ENCODE measurements at places on chromosomes 13 and 19.

DNA sequence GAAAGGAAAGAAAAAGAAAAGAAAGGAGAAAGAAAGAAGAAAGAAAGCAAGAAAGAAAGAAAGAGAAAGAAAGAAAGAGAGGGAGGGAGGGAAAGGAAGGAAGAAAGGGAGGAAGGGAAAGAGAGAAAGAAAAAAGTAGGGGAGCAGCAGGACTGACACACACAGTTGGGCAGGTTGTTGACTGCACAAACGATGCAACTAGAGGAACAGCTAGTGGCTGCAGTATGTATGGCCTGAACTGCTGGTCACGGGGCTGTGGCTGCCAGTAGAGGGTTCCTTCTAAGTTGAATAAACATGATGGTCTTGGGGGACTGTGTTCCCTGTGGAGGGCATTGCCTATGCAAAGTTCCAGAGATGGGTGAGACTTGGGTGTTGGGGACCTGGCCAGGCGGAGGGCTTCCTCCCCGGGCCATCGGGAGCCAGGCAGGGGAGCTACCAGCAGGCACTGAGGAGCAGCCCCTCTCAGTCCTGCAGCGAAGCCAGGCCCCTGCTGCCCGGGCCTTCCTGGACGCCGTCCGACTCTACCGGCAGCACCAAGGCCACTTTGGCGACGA lies 16.7 kb upstream of the COLGALT1 start:
- DNase-seq, result no peak

- DNase-seq, result no peak
These were observed 2816.6 kb downstream of the PCDH9 start for GRCh38 chr13:64413529-64413928.

GRCh38 chr13:111304041-111304544 lies 16.3 kb upstream of the TEX29 start:
- DNase-seq, result no peak

DNA sequence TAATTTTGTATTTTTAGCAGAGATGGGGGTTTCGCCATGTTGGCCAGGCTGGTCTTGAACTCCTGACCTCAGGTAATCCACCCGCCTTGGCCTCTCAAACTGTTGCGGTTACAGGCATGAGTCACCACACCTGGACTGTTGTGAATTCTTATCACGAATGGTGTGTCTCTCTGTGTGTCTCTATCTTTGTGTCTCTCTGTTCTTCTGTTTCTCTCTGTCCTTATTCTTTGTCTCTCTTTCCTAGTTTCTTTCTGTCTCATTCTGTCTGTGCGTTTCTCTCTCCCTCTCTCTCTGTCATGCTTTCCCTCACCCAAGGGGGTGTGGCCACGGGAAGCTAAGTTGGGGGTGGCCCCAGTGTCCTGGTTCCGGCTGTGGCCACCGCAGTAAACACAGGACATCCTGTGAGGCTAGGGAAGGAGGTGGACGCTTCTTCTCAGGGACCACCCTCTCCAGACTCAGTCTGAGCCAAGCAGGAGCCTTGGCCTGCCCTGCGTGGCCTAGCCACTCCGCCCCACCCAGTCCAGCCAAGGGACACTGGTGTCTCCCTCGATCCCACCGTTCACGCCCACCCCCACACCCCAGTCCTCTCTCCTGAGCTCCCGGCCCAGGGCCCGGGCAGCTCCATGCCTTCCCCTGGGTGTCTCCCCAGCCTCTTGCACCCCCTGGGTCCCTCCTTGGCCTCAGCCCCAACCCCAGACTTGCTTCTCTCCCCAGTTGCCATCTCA lies 3.9 kb upstream of the PRX start:
- DNase-seq, result no peak

- no peak for DNase-seq
These were observed 19.9 kb upstream of the GPR183 start for GRCh38 chr13:99327126-99327525.

GRCh38 chr13:100584896-100585295 lies 3.7 kb downstream of the GGACT start:
- no peak for DNase-seq

- no peak for DNase-seq
These were observed 118.7 kb downstream of the FOXO1 start for GRCh38 chr13:40547591-40548315.

DNA sequence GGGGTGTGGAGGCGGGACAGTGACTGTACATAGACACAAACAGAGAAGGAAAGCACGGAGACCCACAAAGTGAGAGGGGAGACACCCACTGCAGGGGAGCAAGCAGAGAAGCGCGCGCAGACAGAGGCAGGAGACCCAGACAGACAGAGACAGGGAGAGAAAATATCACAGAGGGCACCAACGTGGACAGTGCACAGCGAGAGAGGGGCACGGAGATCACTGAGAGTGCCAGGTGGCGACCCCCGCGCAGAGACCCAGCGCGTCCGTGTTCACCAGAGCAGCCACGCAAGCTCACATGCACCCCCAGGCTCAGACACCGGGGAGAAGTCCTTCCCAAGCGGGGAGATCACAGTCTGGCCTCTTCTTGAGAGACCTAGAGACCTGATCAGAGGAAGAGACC lies 1.4 kb upstream of the CACNG7 start:
- no peak for DNase-seq

DNA sequence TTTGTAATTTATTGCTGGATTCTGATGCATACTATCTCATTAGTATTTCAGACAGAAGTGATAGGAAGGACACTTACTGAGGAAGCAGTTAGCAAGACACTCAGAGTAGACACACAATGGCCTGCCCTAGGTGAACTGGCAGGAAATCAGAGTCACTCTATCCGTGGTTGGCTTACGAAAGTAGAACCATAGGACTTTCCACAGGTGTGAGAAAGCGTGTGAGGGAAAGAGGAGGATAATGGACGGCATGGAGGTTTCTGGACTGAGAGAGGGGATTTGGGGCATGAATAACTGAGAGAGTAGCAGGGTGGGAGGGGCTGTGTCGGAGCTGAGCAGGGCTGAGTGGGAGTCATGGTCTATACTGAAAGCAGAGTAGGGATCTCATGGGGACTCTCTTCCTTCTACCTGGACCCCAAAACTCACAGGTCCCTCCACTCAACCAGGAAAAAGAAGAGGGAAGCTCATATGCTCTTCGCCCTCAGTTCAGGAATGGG lies 18.7 kb upstream of the EID2 start:
- DNase-seq, result no peak
